ENCODE measurements at places on chromosomes 12 and 14.

DNA sequence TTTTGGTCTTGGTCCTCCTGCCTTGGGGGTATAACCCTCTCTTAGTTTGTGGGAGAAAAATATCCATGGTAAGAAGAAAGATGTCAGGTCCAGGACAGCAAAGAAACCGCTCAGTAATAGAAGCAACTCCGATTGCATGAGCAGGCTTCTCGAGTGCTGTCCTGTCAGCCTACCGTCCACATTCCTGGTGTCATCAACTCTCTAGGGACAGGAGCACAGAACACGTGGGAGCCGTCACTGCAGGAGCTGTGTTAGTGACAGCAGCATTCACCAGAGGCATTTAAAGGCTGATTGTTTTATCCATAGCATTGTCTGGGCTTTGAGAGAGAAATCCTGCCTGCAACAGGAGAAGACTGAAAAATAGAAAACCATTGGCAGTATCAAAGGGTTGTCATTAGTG is 244.2 kb downstream of the CACNA1C start:
- DNase-seq, result no peak

DNA sequence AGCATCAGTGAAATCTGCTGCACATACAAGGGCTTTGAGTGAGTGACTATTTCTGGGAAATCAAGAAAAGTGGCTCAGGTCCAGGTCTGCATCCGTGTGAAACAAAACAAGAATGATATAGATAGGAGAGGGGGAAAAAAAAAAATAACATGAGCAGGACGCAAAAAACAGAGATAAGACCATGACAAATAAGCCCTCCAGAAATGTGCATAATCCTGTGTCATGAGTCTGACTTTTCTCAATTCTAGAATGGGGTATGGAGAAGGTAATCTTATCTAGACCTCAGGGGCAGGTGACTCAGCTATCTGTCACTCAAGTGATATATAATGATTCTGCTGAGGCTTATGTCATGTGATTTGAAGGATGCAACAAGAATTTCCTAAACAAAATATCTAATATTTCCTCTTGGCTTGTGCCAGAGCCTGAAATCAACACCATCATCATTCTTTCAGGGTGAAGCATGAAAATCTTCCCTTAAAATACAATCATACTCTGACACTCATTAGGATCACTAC is 250.0 kb downstream of the PHLDA1 start:
- DNase-seq, result no peak

- no peak for DNase-seq
Measured at GRCh38 chr14:99647411-99647810, 2.5 kb downstream of the HHIPL1 start.

DNA sequence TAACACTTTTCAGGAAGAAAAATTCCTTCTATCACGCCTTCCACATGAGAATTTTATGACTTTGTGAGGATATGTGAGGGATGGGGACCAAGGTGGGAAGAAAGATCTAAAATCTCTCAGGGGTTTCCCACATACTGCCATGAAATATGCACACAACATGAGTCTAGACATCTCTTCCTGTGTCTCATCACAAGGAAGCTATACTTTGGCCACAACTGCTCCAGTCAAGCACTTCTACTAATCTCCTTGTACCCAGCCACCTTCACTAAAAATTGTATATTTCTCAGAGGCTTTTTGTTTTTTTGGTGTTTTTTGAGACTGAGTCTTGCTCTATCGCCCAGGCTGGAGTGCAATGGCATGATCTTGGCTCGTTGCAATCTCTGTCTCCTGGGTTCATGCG is 3.2 kb downstream of the OSBPL8 start:
- DNase-seq, result no peak

DNA sequence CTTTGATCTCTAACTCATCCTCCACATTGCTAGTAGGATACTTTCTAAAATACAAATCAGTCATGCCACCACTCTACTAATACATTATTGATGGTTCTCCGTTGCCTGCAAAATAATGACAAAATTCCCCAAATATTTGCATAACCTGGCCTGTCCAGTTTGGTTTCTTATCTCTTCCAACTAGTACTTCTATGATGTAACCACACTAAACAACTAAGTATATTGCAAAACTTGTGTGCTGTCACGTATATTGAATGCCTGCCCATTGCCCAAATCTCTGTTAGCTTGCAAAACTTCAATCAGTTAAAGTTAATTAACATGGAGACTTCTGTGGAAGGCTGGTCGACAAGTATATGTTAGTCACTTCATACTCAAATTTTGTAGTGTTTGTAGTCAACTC is 6.5 kb downstream of the OR6C74 start:
- no peak for DNase-seq

GRCh38 chr12:100724071-100724470 is 70.5 kb upstream of the ANO4 start:
- no peak for DNase-seq

DNA sequence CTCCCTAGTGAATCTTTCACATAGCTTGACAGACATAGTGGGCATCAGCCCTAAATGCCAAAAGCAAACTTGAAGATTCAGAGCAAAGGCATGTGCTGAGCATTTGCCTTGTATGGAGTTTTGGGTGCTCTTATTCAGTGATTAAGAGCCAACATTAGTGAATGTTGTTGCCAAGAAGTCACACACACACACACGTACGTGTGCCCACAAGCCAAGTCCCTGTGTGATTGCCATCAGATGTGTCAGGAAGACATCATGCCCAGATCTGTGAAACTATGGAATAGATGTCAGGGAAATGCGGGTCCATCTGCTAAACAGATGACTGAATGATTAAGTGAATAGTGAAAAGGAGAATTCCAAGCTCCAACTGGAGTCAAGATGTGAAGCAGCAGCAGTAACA is 149.0 kb downstream of the AKAP6 start:
- DNase-seq, result no peak
